ENCODE measurements at places on chromosomes 5 and 9. TPM values are rescaled to one million over a fixed set of nuclear protein-coding genes. Genes with fewer than 3 reads are reported as not detected.

DNA sequence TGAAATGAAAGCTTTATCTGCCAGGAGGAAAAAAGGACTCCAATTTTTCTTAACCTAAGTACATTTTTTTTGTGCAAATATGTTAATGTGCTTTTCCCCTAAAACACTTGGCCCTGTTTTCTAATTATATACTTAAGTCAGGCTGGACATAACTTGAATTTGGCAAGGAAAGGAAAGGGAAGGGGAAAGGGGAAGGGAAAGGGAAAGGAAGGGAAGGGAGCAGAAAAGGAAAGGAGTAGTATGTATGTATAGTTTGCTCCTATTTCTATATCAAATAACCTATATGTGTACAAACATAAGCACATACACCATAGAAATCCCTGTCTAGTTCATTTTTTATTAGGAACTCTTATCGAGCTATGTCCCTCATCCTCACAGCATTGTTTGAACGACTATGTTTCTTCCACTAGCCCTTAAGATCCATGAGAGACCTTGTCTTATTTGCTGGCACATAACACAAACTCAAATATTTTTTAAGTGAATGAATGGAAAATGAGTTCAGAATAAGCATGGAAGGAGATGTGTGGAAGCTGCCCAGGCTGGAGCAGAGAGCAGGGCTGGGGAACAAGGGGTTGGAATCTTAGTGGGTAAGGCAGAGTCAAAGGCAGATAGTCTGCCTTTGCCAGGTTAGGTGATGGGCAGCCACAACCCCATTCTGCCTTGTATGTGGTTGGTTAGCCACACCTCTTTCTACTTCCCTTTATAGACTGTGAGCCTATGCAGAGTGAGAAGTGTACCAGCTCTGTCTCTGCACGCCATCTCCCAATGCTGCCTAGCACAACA is 70.0 kb downstream of the KLHL3 start:
- no peak for DNase-seq

- no peak for DNase-seq
Measured at GRCh38 chr5:138803935-138804334, 50.7 kb downstream of the CTNNA1 start.

GRCh38 chr5:108830705-108831276 is 83.1 kb downstream of the FER start:
- no peak for DNase-seq

- peak; percentile 63 for DNase-seq
Measured at GRCh38 chr5:56585461-56585860, 229.9 kb upstream of the MAP3K1 start.

DNA sequence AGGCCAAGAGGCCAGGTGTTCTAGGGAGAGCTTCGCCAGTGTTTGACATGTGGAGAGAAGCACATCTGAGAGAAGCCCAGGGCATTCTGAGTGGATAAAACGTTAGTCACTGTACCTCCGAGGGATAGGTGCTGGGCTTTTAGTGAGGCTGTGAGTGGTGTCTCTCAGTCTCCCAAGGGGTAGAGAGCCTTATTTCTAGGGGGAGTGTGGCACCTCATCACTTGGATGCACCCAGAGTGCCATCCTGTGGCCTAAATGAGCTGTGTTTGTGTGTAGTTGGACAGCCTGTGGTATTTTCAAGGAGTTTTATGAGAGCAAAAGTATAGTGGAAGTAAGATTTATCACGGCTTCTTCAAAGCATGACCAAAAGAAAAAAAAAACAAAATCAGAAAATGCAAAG is 1046.9 kb upstream of the WWC1 start:
- no peak for DNase-seq

Gene LRRC26
- total RNA-seq, result not detected

GRCh38 chr9:5587024-5587423 is 41.9 kb upstream of the RIC1 start:
- DNase-seq, result peak; percentile 95

- DNase-seq, result no peak
Measured at GRCh38 chr9:98727428-98727827, 18.7 kb upstream of the GABBR2 start.

Gene SHISAL2B
- not detected for total RNA-seq

DNA sequence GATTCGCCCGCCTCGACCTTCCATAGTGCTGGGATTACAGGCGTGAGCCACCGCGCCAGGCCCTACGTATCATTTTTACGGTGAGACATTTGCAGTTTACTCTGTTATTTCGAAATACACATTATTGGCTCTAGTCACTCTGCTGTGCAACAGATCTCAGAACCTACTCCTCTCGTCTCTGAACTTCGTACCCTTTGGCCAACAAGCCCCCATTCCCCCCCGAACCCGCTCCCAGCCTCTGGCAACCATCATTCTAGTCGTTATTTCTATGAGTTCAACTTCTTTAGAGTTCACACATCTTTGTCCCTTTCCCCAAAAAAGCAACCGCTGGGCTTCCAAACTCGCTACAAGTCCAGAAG is 735 bp downstream of the PTGR1 start:
- peak; percentile 62 for DNase-seq

Gene DYNC2I2
- 37.1 TPM for total RNA-seq

GRCh38 chr5:72408603-72409002 is 88.4 kb downstream of the PTCD2 start:
- DNase-seq, result peak; percentile 17

DNA sequence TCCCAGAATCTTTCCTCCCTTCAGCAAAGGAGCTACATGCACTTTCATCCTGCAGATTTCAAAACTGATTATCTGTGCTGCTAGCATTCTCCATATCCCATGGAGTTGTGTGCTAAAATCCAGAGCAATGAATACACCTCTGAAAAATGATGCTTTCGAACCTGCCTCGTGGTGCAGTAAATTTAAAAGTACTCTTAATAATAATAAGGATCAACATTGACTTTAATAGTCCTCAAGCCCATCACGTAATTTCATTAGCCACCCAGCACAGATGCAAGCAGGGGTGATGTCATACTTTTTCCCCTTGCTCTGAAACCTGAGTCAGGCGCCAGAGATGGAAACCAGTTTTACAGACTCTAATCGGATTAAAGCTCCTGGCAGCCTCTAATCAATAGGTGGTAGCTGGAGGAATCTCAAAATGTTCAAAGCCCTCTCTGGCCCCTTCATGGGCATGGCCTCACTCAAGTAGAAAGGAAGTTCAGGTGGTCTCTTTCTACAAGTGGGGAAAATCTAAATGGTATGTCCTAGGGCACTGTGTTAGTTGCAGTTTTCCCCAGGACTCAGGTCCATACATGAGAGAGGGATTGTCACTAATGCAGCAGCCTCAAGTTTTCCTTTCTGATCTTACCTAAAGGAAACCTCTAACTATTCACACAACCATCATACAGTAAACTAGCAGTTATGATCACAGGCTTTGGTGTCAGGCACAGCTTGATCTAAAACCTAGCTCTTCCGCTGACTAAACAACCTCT is 221.6 kb upstream of the SLC30A5 start:
- DNase-seq, result no peak

DNA sequence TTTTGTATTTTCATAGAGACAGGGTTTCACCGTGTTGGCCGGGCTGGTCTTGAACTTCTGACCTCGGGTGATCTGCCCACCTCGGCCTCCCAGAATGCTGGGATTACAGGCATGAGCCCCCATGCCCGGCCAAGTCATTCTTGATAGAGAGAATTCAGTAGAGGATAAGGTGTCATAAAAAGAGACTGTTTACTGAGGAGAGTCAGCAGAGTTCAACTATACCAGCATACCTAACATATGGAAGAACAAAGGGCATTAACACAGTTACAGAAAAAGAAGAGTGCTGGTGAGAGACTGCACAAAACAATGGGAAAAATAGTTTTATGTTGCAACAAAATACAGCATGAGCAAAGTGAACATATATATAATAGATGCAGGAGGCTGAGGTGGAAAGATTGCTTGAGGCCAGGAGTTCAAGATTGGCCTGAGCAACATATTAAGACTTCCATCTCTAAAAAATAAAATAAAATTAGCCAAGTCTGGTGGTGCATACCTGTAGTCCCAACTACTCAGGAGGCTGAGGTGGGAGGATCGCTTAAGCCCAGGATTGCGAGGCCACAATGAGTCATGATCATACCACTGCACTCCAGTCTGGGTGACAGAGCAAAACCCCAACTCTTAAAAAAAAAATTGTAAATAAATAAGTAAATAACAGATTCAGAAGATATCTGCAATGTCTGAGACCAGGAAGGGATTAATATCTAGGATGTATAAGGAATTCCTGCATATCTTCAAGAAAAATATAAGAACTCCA is 19.5 kb downstream of the B4GALT1 start:
- no peak for DNase-seq

GRCh38 chr9:110266795-110267194 is 10.5 kb upstream of the TXN start:
- no peak for DNase-seq

Gene ZNF454
- under 0.01 TPM for total RNA-seq

GRCh38 chr9:112914524-112914923 is 23.8 kb upstream of the SLC46A2 start:
- no peak for DNase-seq

Gene PTGDS
- not detected for total RNA-seq

DNA sequence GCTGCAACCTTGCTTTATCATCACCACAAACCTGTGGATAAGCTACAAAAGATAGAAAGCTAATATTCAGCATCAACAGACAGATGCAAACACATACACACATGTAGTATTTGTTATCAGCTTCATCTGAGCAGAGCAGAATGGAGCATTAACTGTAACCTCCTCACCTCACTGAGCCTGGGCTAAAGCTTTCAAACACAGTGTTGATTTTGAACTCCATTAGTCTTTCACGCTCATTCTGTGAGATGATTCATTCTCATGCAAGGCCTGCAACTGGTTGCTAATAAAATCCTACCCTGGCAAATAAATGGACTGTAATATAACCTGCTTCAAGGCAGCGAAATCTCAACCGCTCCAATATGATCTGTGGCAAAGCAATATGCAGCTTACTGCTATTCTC is 1360.6 kb upstream of the ACO1 start:
- DNase-seq, result no peak

DNA sequence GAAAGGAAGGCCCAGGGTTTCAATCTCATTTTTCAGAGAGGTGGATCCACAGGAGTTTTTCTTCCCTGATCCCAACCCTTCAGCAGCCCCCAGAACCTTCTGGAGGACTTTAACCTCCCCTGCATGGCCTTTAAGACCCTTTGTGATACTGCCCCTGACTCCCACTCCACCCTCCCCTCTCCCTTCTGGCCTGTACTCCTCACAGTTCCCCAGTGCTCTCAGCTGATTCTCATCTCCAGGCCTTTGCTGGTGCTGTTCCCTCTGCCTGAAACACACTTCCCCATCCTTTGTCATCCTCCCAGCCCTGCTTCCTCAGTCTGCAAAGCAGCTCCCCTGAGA is 18.5 kb downstream of the NEURL1B start:
- DNase-seq, result no peak

DNA sequence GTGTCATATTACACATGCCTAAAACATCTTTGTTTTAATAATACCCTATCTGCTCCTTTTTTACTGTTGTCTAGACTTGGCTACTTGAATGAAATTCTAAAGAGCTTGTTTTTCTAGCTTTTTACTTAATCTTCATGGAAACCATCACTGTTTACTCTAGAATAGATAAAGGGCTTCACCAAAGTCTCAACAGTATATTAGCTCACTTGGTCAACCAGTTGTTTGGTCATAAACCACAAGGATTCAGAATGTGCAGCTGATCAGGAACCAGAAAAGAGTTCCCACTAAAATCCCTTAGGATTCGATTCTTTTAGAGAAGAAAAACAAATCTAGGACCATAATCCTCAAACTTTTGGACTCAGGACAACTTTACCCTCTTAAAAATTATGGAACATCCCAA is 38.0 kb downstream of the CDO1 start:
- no peak for DNase-seq

Gene GABRA6
- total RNA-seq, result not detected

Gene CNTNAP3
- total RNA-seq, result 1.1 TPM

DNA sequence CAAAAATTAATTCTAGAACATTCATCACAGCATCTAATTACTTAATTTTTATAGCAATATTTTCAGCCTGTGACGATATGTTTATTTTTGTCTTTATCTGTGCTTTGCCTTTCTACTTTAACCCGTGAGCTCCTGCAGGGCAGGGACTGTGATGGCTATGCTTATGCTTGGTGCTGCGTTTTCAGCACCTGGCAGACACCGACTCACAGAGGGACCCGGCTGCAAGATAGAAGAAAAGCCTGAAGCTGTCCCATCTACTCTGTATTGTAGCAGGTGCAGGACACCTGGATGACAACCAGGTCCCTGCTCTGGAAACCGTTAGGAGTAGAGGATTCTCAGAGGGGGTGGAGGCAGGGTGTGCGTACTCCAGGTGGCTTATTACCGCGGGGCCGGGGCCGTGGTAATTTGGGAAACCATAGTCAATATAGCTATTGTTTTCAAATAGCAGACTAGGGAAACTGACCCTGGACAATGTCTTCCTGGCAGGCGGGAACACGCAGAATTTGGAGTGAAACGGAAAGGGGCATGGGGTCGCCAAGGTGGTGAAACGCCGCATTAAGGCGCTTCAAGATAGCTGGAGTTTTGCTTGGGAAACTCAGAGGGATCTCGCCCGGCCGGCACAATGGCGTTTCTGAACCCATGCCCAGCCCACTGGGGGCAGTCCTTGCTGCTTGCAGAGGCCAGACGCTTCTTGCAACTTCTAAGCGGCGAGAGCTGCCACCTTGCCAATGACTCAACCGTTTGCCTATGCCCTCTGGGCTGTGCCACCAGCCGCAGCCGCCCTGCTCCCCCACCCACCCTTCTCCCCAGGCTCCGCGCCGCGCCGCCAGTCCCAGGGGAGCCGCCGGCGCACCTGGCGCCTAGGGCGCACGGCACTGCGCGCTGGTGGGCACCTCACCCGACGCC is 140.1 kb upstream of the PALM2AKAP2 start:
- no peak for DNase-seq

Measured in IMR-90 (cell line).